ENCODE measurements at places on chromosomes 13 and 19. TPM values are rescaled to one million over a fixed set of nuclear protein-coding genes. Genes with fewer than 3 reads are reported as not detected.

Gene FBXL12
- 9.7 TPM for polyA plus RNA-seq

Gene SERPINE3
- polyA plus RNA-seq: not detected

GRCh38 chr19:32421589-32422361 is 16.2 kb downstream of the DPY19L3 start:
- DNase-seq: no peak

DNA sequence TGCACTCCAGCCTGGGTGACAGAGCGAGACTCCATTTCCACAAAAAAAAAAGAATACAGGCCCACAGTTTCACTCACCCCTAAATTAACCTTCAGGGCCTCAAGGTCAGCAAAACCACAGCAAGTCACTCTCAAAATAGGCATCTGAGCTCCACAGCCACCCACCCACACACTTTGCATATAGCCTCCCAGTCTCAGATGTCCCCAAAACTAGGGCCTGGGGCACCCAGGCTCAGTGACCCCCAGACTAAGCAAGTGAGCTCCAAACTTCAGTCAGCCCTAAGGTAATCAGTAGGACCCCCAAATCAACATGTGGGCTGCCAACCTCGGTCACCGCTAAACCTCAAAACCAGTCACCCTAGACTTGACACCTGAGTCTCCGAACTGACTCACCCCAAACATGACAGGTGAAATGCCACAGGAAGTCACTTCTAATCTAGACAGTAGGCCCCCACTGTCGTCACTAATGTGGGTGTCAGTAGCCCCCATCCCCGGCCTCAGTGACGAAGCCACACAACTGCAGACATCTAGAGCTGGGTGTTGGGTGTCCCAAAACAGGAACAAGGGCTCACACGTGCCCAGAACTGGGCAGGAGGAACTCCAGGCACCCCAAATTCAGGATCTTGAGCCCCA is 13.9 kb downstream of the RABAC1 start:
- DNase-seq: peak; percentile 90

- no peak for DNase-seq
Measured at GRCh38 chr19:7874076-7874896, at the start of gene PRR36. TSS of gene PRR36 (minus strand) at chr19:7874390. CDS start at chr19:7873689, 701 bp downstream.

GRCh38 chr13:93670866-93671265 is 444.3 kb downstream of the GPC6 start:
- no peak for DNase-seq

DNA sequence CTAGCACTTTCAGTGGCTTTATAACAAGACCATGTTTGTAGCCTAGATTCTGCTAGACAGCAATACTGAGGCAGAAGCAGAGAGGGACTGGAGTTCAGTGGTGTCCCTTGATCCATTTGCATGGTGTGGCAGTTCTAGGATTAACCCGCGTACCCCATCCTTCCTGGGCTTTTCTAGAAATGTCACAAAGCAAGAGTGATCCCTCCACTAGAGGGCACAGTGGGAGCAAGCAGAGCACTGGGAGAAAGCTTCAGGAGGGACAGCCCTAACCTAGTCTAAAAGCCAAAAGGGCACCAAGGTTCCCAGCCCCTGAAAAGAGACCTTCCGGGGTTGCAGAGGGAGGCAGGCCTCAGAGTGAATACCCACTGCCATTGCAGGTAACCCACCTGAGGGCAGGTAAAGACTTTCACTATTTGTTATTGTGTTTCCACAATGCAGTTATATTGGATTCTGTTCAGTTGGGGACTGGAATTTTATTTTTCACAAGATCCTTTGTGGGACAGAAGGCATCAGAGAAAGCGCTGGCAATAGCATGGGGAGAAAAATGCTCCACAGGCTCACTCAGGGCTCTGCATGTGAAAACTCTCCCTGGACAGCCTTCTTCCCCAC is 170.6 kb downstream of the FLT1 start:
- peak; percentile 33 for DNase-seq

- no peak for DNase-seq
Measured at GRCh38 chr13:103615771-103616170, 549.6 kb upstream of the SLC10A2 start.

- peak; percentile 15 for DNase-seq
Measured at GRCh38 chr19:17680230-17680722, 7.9 kb downstream of the UNC13A start.

GRCh38 chr19:50387176-50387867 is 3.2 kb downstream of the POLD1 start:
- DNase-seq: no peak

DNA sequence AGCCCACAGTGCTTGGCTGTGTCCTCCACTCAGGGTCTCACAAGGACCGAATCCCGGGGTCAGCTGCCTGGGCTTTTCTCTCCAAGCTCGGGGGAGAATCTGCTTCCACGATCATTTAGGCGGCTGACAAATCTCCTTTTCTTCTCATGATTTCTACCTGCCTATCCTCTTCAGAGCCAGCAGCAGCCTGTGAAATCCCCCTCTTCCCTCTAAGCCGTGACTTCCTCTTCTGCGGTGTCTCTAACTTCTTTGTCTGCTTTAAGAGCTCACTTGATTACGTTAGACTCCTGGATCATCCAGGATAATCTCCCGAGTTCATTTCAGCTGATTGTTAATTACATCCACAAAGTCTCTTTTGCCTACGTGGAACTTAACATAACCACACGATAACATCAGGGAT is 22.5 kb upstream of the ZNF845 start:
- DNase-seq: no peak
